ENCODE measurements at places on chromosomes 13 and 19. TPM values are rescaled to one million over a fixed set of nuclear protein-coding genes. Genes with fewer than 3 reads are reported as not detected.

The KCNJ14 gene
- 0.42 TPM for total RNA-seq

The GARIN5A gene
- total RNA-seq = 0.32 TPM

The MYBPC2 gene
- total RNA-seq = not detected

The NLRP5 gene
- total RNA-seq = not detected

The ZNF430 gene
- total RNA-seq = 7.2 TPM

The PRODH2 gene
- total RNA-seq = not detected

DNA sequence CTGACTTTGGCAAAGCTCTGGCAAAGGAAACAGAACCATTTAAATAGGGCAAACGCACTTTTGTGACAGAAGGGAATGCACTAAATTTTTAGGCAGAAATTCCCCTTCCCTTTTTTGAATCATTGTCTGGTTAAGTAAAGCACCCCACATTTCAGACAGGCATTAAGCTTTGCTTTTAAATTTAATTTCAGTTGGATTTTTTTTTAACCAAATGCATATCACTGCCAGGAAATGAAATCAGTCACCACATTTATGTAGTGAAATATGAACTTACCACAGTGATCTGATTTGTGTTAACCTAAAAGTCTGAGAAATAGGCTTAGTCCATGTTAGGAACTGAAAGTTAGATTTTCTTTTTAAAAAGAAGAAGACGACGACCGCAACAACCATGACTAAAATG lies 10.8 kb downstream of the GPR183 start:
- DNase-seq = no peak
- peaks cover 63% of the 10 kb centered on the region for H3K4me1 ChIP-seq
- no peak overlapping the region for H3K27ac ChIP-seq
- H3K4me3 ChIP-seq = no peak overlapping the region

DNA sequence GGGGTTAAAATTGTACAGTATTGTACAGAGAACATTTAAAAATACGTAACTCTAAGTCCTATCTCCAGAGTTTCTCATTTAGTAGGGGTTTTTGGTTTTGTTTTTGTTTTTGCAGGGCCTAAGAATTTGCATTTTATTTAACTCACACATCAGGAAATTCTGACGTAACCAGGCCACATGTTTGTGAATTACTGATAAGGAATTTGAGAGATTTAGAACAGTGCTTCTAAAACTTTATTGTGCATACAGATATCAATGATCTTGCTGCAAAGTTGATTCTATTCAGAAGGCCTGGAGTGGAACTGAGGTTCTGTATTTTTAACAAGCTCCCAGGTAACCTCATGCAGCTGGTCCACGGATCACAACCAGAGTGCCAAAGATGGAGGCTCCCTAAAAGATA lies 49.3 kb downstream of the LIG4 start:
- no peak for DNase-seq
- no peak overlapping the region for H3K4me3 ChIP-seq
- H3K4me1 ChIP-seq = no peaks in the 10 kb centered on the region
- H3K27me3 ChIP-seq = no peaks in the 10 kb centered on the region

DNA sequence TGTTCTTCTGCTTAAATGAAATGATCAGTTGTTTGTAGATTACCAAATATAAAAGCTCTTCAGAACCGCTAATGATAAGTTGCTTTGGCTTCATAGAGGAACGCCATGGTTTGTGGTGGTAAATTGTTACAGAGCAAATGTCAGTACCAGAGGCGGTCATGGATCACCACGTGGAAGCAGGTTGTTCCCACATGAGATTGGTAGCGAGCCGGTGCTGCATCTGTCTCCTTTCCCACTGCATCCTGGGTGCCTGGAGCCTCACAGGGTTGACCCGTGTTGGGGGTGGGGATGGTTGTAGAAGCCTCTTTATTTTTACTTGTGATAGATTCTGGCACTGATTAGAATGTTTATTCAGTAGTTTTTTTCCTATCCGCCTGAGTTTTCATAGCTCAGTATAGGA lies 14.7 kb downstream of the GARRE1 start:
- peaks cover 35% of the 10 kb centered on the region for H3K4me1 ChIP-seq
- H3K4me3 ChIP-seq = no peak overlapping the region
- no peak for DNase-seq
- peak overlapping the region; percentile 61 for H3K27ac ChIP-seq
- H3K36me3 ChIP-seq = no peaks in the 10 kb centered on the region

DNA sequence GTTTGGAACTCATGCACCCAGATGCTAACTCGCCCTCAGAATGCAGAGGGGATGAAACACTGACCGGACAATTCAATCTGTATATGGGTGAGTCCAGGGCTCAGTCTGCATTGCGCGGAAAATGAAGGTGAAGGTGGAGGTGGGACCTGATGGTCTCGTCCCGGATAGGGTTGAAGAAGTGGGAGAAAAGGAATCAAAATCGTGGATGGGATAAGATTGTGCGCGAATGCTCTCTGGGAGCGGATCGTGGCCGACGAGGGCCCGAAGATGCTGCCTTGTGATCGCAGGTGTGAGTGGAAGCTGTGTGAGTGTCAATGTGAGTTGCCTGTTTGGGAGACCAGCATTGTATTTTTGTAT lies 594 bp upstream of the ZNF850 start:
- no peaks in the 10 kb centered on the region for H3K27me3 ChIP-seq
- DNase-seq = no peak
- H3K4me1 ChIP-seq = peaks cover 8% of the 10 kb centered on the region
- H3K4me3 ChIP-seq = peak overlapping the region; percentile 59

GRCh38 chr13:110425444-110425780 lies 118.3 kb downstream of the COL4A2 start:
- H3K4me1 ChIP-seq = peaks cover 72% of the 10 kb centered on the region
- no peak overlapping the region for H3K27ac ChIP-seq
- no peak for DNase-seq
- no peak overlapping the region for H3K4me3 ChIP-seq
- H3K27me3 ChIP-seq = no peaks in the 10 kb centered on the region
- peaks cover 40% of the 10 kb centered on the region for H3K36me3 ChIP-seq

DNA sequence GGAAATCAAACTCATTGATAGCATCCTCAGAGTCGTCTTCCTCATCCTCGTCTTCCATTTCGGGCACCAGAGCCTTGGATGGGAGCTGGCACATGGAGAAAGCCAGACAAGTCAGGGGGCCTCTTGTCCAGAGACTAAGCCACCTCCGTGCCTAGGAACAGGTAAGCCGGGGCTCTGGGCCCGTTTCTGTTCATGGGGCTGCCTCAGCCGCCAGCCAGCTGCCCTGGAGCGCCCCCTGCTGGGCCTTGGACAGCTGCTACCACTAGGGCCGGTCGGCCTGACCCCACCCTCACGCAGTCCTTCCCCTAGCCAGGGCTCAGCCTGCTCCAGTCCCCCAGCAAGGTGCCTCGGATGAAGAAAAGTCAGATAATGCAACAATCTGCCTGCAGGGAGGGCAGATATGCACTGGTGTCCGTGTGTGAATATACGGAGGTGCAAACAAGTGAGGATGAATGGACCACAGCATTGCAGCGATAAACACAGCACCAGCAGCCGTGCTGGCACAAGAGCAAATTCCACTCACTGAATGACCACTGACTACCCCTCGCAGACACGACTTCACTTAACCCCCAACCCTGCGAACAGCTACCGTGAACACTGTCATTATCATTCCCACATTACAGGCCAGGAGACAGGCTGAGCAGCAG lies 11.9 kb upstream of the PRKD2 start:
- H3K36me3 ChIP-seq = peaks cover 96% of the 10 kb centered on the region
- DNase-seq = no peak
- H3K27ac ChIP-seq = peak overlapping the region; percentile 64
- H3K27me3 ChIP-seq = no peaks in the 10 kb centered on the region

GRCh38 chr19:50590191-50590590 lies 22.0 kb upstream of the LRRC4B start:
- H3K27me3 ChIP-seq = no peaks in the 10 kb centered on the region
- DNase-seq = no peak
- no peak overlapping the region for H3K4me3 ChIP-seq
- no peaks in the 10 kb centered on the region for H3K4me1 ChIP-seq

DNA sequence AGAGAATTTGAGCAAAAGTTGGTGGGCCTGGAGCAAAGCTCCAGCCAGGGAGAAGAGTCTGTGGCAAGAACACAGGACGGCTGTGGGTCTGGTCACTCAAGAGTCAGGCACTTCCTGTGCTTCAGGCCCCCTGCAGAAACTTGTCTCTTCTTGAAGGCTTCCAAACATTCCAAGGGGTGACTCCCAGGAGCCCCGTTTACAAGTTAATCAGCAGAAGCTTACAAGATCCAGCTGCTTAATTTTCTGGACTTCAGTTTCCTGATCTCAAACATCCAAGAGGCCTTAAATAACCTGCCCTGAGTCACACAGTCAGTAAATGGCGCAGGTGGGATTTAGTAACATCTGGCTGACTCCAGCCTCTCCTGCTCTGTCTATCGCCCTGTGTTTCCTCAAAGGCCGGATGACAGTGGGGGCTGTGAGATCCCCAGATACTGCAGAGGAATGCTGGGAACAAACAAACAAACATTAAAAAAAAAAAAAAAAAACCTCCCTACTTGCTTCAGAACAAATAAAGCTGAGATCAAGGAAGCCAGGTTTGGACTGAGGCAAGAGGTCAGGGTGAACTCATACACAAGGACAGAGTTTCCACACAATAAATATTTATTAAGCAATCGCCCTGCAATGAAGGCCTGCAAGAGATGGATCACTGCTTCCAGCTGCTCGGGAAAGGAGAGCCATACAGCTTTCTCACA lies 175.4 kb upstream of the RFC3 start:
- no peak overlapping the region for H3K4me3 ChIP-seq
- peak overlapping the region; percentile 74 for H3K27ac ChIP-seq
- DNase-seq = no peak

GRCh38 chr13:39499604-39500003 lies 103.4 kb downstream of the LHFPL6 start:
- H3K4me3 ChIP-seq = no peak overlapping the region
- H3K27ac ChIP-seq = no peak overlapping the region
- no peaks in the 10 kb centered on the region for H3K36me3 ChIP-seq
- DNase-seq = peak; percentile 78
- no peaks in the 10 kb centered on the region for H3K27me3 ChIP-seq
- peaks cover 17% of the 10 kb centered on the region for H3K4me1 ChIP-seq

- H3K4me1 ChIP-seq = no peaks in the 10 kb centered on the region
- no peak for DNase-seq
- no peak overlapping the region for H3K27ac ChIP-seq
- H3K36me3 ChIP-seq = no peaks in the 10 kb centered on the region
- H3K4me3 ChIP-seq = no peak overlapping the region
These were observed 985.4 kb downstream of the DIAPH3 start for GRCh38 chr13:59178344-59178743.

GRCh38 chr13:20383058-20383457 lies 142.6 kb downstream of the CRYL1 start:
- no peak overlapping the region for H3K27ac ChIP-seq
- no peak overlapping the region for H3K4me3 ChIP-seq
- H3K27me3 ChIP-seq = no peaks in the 10 kb centered on the region
- no peaks in the 10 kb centered on the region for H3K36me3 ChIP-seq

- no peaks in the 10 kb centered on the region for H3K27me3 ChIP-seq
- no peak for DNase-seq
- no peaks in the 10 kb centered on the region for H3K4me1 ChIP-seq
These were observed 12.7 kb upstream of the ZNF121 start for GRCh38 chr19:9597027-9597426.

- H3K4me3 ChIP-seq = peak overlapping the region; percentile 94
- no peak for DNase-seq
- peaks cover 35% of the 10 kb centered on the region for H3K36me3 ChIP-seq
- no peaks in the 10 kb centered on the region for H3K27me3 ChIP-seq
These were observed 450 bp downstream of the SELENOW start for GRCh38 chr19:47778954-47779351.

- no peak overlapping the region for H3K4me3 ChIP-seq
- H3K27ac ChIP-seq = no peak overlapping the region
- no peak for DNase-seq
These were observed 494.0 kb downstream of the UQCRFS1 start for GRCh38 chr19:28718909-28719308.

GRCh38 chr13:31725841-31726240 lies 13.5 kb upstream of the RXFP2 start:
- H3K36me3 ChIP-seq = no peaks in the 10 kb centered on the region
- DNase-seq = no peak
- no peak overlapping the region for H3K27ac ChIP-seq

DNA sequence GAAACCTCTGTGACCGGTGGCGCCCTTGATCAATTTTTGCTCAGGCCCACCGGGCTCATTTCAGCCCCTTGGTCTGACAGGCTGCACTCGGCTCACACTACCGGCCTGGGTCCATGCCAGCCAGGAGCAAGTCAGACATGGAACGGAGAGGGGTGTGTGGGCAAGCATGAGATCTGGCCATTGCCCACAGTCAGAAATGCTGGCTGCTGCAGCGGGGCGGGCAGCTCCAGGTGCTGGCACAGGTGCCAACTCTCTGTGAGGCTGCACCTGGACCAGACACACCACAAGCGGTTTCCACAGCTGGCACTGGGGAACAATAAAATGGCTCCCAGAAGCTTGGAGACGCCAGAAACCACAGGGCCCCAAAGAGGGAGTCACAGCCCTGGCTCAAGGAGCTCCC lies 43.6 kb upstream of the LPAR6 start:
- H3K4me1 ChIP-seq = no peaks in the 10 kb centered on the region
- no peak for DNase-seq
- H3K27me3 ChIP-seq = no peaks in the 10 kb centered on the region

DNA sequence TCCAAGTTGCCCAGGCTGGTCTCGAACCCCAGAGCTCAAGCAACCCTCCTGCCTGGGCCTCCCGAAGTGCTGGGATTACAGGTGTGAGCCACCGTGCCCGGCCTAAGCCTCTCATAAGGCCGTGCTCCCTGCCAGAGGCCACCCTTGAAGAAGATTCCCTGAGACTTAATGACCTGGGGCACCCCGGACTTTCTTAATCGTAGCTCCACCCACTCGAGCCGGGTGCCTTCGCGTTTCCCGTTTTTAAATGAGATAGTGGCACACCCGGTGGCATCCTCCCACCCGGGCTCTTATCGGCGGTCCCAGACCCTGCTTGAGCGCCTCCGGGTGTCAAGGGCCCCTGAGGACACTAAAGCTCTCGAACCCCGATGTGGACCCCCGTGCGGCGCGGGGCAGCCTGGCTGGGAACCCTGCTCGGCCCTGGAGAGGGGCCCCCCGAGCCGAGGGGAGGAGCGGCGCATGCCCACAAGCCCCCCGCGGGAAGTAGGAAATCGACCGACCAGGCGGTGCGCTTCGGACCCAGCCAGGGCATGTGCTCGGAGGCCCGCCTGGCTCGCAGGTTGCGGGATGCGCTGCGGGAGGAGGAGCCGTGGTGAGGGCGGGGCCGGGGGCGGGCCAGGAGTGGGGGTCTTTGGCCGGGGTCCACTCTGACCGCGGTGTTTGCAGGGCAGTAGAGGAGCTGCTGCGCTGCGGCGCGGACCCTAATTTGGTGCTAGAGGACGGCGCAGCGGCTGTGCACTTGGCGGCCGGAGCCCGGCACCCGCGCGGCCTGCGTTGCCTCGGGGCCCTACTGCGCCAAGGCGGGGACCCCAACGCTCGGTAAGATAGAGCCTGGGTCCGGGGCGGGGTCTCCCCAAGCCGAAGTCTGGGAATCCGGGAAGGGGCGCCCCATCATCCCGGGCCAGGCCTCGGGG lies at the start of gene ANKLE1:
ANKLE1 (plus strand) TSS at position 511 of the 914 bp plus-strand sequence; CDS start at position 531, 20 bp downstream.
- peak within 1 kb of the TSS; percentile 49 for H3K4me3 ChIP-seq
- no peak within 1 kb of the TSS for H3K27ac ChIP-seq
- H3K36me3 ChIP-seq = peaks cover 6% of the 10 kb centered on the region
- H3K4me1 ChIP-seq = peaks cover 18% of the 10 kb centered on the region
- DNase-seq = no peak

Measured in esophagus muscularis mucosa (tissue), 4 donors.